ENCODE measurements at places on chromosomes 6 and 20.

- DNase-seq = no peak
Observed at GRCh38 chr6:106116125-106116832, 30.1 kb downstream of the PRDM1 start.

- no peak for DNase-seq
Observed at GRCh38 chr6:73640179-73640750, 13.5 kb downstream of the SLC17A5 start.

- DNase-seq = no peak
Observed at GRCh38 chr20:23188377-23189169, 102.4 kb upstream of the CD93 start.

DNA sequence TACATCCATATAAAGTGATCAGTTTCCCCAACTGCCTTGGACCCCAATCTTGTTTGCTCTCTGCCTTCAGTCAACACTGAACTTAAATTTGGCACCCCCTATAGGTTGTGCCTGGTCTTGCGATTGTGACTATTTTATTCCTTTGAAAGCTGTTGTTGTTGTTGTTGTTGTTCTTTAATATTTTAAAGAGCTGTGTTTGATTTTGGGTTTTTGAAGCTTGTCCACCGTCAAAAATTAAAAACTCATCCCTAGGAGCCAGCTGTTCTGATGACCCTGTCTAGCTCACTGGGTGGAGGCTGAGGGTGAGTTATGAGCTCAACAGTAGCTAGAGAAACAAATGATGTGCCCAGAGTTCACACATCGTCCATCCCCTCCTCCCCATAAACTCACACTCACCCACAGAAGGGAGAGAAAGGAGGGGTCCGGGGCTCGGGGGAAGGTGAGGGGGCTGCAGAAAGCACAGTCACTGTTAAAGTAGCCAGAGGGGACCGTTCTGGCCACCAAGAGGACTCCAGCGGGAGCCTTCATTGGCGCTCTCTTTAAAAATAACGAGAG, 4.0 kb downstream of the SIM1 start:
- no peak for DNase-seq

DNA sequence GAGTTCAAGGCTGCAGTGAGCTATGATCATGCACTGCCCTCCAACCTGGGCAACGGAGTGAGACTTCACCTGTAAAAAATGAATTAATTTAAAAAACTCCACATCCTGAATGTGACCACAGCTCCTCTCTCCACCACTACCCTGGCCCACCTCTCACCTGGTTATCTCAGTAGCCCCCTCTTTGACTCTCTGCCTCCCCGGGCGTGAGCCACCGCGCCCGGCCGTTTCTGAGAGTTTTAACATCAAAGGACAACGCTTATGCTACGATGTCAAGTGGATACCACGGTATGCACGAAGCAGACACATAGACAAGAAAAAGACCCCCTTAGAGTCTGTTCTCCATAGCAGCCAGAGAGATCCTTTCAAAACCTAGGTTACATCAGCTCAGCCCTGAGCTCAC, 48.7 kb downstream of the FGD2 start:
- no peak for DNase-seq

GRCh38 chr20:528923-529604, 14.5 kb downstream of the CSNK2A1 start:
- DNase-seq = no peak

DNA sequence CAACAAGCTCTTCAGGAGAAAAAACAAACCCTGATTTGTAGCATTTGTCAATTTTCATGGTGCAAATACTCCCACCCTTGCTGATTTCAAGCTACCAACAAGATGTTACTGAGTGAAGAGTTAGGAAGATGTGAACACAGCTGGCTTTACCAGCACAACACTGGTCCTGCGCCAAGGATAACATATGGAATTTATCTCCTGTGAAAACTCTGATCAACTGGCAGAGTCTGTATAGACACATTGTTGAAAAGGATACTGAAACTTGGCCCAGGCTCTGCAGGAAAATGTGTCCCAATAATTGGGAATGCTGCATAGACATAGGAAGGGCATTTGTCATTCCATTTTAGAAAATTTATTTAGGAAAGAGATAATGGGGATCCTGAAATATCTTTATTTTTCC, 29.0 kb downstream of the OTOR start:
- DNase-seq = no peak

GRCh38 chr6:150936021-150936555, 70.6 kb downstream of the MTHFD1L start:
- no peak for DNase-seq

All from RPMI8226 (cell line).